ENCODE measurements at places on chromosomes 6 and 20.
A peak's percentile ranks its signal among the peaks of the same experiment; 100 is the strongest.

- no peak for DNase-seq
These were observed 165.9 kb upstream of the MARCKS start for GRCh38 chr6:113691260-113691656.

- no peak for DNase-seq
These were observed 266.1 kb upstream of the RNF24 start for GRCh38 chr20:4281258-4282055.

- DNase-seq, result no peak
These were observed 86.6 kb upstream of the PAX1 start for GRCh38 chr20:21618759-21619416.

DNA sequence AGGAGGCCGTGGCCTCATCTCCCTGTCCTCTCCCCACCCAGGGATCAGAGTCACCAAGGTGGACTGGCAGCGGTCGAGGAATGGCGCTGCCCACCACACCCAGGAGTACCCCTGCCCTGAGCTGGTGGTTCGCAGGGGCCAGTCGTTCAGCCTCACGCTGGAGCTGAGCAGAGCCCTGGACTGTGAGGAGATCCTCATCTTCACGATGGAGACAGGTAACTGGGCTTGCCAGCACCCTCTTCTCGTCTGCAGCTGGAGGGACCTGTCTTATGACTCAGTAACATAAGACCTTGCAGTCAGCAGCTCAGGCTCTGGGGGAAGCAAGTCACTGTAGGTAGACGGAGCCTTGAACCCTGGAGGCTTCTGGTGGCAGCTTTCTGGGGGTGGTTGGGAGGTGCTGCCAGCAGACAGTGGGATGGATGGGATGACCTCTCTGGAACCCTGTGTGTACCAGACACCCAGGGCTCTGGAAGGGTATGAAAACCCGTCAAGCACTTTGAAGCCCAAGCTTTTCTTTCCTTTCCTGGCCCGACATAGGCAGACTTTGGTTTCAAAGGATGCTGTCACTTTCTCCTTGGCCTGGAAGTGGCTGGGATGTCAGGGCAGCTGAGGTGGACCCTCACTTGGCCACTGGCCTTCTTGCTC is 13.8 kb downstream of the TGM6 start:
- DNase-seq, result no peak

DNA sequence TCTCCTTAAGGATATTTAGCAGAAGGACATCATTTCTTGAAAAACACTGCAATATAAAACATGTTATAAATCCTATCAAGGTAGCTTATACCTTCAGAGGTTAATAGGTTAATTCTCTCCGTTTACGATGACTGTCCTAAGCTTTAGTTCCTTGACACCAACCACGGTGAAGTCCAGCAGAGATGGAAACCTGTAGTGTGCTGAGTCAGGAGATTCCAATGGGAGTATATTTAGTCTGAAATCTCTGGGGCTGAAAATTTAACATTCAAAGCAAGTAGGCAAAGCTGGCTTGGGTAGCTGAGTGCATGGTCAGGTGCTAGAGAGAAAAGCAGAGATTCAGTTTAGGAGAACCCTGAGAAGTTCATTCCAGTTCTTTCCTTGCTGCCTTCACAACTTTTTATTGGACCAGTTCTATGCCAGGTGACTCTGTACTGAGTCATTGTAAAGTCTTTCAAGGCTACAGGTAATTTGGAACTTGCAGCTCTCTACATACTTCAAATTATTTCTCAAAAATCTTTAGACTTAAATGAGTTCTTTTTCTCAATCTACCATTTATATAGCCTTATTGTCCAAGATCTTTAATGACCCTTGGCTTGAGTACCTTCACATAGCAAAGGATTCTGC is 1009.4 kb upstream of the FLRT3 start:
- no peak for DNase-seq

GRCh38 chr6:54134935-54135334 is 23.7 kb downstream of the MLIP start:
- no peak for DNase-seq

- no peak for DNase-seq
These were observed 68.3 kb upstream of the FRMD1 start for GRCh38 chr6:168147205-168147738.

GRCh38 chr6:106064756-106065155 is 21.4 kb upstream of the PRDM1 start:
- DNase-seq, result no peak

GRCh38 chr6:42610416-42610815 is 46.6 kb downstream of the UBR2 start:
- DNase-seq, result no peak

DNA sequence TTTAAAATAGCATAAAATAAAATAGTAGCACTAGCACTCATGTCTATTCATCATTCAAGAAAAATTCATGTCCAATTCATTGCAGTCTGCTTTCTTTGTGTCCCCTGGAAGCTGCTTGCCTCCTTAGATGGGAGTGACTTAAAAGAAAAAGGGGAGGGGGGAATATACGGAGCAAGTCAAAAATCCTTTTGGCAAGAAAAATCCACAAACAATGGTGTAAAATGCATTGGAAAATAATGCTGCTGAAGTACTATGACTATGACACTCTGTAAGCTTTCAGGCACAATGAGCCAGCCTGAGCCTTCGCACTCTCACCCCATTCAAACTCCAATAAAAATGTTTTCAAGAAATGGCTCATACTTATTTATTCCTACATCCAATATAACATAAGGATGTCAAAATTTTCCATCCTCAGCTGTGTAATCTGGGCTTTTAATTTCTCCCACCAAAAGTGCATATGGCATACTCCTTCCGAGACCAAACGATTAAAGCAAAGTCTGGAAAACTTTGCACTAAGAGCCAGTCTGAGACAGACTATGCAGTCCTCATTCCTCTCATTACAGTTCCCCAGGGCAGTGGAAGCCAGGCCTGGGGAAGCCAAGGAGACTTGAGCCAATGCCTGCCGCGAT is 790 bp downstream of the NEDD9 start:
- peak; percentile 33 for DNase-seq

GRCh38 chr6:1825926-1826325 is 216.2 kb downstream of the FOXC1 start:
- no peak for DNase-seq

- DNase-seq, result no peak
These were observed at the start of gene STMND1 for GRCh38 chr6:17101422-17102257. Gene STMND1, plus strand, starts transcription at chr6:17102050. Its CDS starts 208 bp downstream, at chr6:17102258.

GRCh38 chr6:145744619-145745018 is 9.3 kb upstream of the EPM2A start:
- DNase-seq, result no peak

- DNase-seq, result no peak
These were observed 73.8 kb downstream of the SASH1 start for GRCh38 chr6:148416330-148416965.

- DNase-seq, result no peak
These were observed 1.0 kb downstream of the FILIP1 start for GRCh38 chr6:75492386-75493153.

GRCh38 chr6:22250486-22250885 is 46.4 kb downstream of the PRL start:
- DNase-seq, result no peak

DNA sequence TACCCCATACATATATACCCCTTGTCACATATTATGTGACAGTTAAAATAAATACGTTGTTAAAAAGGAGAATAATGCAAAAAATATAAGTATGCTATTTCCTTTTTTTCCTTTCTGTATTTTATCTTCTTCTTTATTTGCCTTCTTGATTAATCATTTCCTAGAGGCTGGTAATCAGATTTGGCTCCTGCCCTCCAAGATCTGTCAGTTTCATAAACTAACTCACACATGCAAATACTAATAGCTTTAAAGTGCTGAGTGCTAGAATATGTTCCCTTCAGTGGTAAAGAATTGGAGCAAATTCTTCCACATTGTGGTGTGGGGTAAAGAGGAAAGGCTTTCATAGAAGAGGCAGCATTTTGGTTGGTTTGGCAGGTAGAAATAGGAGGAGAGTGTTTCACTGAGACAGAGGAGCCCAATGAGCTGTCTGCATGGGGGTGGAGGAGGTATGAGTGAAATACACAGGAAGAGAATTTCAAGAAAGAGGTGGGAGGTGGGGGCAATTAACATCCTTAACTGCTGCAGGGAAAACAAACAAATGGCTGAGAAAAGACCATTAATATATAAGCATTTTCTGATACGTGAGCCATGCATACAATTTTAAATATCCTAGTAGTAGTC is 523.9 kb downstream of the BMP2 start:
- no peak for DNase-seq

DNA sequence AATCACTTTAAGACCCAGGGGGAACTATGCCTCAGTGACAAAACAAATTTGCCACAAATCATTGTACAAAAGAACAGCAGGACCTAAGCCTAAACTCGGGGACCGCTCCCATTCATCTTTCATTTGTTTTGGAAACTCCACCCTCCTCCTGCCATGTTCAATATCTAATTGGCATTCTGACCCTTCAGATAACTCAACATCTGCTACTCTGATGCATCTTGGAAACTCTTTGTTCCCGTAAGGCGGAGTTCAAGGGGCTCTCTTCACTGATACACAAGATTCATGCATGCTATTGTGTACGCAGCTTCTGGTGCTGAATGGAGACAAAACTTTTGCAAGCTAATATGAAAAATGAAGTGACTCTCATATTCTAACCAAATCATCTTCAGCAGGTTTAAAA is 187.6 kb downstream of the ZFP64 start:
- DNase-seq, result no peak

- no peak for DNase-seq
These were observed 216.2 kb upstream of the PRSS16 start for GRCh38 chr6:27031302-27031701.

GRCh38 chr20:32647606-32648005 is 26.1 kb downstream of the C20orf203 start:
- DNase-seq, result no peak

DNA sequence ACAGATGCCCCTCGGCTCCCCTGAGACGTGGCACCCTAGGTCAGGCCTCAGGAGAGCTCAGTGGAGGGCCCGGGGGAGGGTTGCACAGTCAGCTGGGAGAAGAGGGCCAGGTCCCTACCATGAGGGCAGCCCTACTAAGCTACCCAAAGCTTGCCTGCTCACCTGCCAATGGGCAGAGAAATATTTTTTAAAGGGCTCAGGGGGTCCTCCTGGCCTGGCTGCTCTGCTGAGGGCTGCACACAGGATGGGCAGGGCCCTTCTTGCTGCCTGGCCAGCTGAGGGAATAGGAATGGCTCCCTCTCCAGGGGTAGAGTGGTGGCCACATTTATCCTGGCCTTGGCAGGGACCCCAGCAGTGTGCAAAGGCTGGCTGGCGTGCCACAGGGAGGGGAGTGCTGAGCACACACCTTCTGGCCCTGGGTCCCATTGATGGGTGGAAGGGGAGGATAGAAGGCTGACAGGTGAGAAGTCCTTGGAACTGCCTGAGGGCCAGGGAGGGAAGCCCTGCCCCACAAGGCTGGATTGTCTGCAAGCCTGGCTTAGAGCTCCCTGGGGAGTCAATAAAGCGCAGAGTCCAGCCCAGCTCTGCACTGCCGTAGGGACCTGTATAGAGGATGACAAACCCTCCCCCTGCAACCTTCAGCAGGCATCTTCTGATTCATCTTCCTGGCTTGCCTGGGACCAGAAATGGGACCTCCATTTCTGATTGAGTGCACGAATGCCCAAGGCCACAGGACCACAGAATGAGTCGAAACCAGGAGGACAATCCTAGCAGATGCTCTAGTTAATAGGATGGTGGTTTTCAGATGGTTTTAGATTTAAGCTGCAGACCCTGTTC is 62.1 kb downstream of the NOL4L start:
- DNase-seq, result peak; percentile 77

DNA sequence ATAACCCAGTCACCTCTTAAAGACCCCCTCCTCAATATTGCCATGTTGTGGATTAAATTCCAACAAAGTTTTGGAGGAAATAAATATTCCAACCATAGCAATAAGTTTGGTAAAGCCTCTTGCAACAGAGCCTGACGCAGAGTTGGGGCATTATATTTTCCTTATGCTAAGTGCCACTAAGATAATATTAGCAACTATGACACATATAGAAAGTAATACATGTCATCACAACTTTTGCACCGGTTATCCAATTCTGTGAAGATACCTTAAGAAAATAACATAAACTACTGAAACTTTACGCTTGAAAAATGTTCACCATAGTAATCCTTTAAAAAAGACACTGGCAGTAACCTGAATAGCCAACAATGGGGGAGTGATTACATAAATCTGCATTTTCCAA is 52.2 kb upstream of the TRERF1 start:
- DNase-seq, result no peak

DNA sequence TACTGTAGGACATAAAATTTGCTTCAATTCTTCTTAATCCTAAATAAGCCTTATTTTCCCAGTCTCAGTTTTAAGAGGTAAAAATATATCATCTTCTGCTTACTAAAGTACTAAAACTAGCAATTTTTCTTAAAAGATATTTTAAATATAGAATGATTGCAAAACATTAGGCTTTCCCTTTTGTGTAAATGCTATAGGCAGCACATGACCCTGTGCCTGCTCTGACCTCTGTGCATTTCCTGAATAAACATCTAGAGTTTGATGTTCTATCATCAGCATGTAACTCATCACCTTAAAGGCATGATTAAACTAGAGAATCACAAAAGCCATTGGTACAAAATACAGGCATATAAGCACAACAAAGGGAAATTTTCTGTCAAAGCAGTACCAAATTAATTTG is 422.7 kb downstream of the TFAP2B start:
- no peak for DNase-seq

- no peak for DNase-seq
These were observed 106.0 kb downstream of the SH3BGRL2 start for GRCh38 chr6:79737172-79737571.

DNA sequence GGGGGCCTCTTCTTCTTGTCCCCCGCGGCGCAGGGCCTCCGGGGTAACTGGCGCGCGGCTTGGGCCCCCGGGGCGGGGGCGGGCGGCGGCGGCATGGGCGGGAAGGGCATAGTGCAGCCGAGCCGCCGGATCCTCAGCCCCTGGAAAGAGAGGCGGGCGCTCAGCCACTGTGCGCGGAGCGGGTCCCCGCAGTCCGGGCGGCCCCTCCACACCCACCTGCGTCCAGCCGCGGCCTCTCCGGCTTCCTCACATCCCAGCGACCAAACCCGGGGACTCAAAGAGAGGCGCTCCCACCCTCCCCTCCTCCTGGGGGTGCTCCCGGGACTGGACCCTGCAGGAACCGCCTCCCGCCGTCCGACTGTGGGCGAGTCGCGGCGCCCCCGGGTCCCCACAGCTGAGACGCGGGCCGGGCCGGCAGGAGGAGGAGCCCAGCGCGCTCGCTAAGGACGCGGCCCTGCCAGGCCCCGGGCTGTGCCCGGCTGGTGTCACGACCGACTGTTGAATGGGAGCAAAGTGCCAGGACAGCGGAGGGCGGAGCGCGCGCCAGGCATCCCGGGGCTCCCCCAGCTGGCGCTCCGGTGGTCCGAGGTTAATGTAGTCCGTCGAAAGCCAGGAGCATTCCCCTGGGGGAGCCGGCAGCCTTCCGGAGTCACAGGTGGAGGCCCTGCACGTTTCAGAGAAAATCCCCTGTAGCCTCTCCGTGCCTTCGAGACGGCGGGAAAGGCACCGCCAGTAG is at the start of gene PRR18:
TSS of gene PRR18 (minus strand) at position 360 of the 736 bp plus-strand sequence. CDS start at position 110, 250 bp downstream.
- no peak for DNase-seq

DNA sequence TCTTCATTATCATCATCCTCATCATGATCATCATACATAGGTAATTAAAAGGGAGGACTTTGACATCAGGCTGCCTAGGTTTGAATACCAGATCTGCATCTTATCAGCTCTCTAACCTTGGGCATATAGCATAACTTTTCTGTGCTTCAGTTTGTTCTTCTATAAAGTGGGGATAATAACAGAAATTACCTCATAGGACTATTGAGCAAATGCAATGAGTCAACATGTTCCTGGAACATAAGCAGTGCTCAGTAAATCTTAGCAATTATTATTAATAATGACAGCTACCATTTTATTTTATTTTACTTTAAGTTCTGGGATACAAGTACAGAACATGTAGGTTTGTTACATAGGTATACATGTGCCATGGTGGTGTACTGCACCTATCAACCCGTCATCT is 7.2 kb downstream of the C20orf202 start:
- no peak for DNase-seq
